ENCODE measurements at places on chromosomes 3 and 15.

DNA sequence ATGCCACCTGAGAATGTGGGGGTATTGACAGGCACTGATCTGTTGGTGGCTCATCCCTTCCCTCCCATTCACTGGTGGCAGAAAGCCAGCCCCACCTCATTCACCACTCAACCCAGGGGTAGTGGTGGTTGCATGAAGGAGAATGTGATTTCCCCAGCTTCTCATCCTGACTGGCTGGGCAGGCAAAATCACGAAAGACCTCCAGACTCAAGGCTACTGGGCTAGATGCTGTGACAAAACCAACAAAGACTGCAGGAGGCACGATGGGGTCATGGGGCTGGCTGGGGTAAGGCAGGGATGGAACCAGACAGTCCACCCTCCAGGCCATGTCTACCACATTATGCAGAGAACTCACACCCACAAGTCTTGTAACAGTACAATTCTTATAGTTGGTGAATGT, 33.9 kb downstream of the FSTL1 start:
- DNase-seq = no peak

GRCh38 chr3:48400824-48401433, 28.9 kb downstream of the FBXW12 start:
- peak; percentile 45 for DNase-seq

GRCh38 chr3:157051591-157051990, 108.4 kb downstream of the CCNL1 start:
- DNase-seq = no peak

DNA sequence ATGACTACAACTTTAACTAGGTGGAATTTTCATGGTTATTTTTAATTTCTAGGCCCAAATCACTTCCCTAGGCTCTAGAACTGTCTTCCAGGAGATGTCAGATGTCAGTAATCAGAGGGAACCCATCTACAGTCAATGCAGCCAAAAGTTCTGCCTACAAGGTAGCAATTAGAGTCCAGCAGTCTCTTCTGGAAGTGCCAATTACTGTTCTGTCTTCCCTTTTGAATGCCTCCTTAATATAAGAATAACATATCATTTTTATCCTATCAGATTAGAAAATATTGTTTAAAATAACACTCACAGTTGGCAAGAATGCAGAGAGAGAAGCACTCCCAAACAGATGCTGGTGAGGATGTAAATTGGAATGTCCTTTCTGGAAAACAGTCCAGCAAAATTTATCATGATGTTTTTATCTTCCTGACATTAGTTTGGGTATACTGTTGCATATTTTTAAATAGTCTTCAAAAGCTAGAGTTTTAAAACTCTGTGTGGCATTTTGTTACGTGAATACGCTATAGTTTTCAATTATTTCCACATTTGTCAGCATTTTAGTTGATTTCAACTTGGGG, 543.7 kb downstream of the FHIT start:
- DNase-seq = no peak

GRCh38 chr3:134314588-134315285, 59.5 kb downstream of the AMOTL2 start:
- DNase-seq = no peak

DNA sequence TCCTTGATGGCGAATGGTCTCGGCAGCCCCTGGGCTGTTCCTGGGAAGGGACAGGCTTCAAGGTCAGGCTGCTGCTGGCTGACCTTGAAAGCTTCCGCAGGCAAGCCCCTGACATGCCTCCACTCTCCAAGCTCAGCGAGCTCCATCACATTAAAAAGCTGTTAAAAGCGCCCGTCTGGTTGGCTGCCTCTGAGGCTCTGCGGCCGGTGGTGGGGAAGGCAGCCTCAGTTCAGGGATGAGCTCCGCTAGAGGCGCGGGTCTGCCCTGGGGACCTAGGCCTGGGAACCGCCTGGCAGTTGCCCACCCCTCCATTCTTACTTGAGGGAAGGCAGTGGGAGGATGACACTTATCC, 103.8 kb downstream of the LINGO1 start:
- DNase-seq = no peak

DNA sequence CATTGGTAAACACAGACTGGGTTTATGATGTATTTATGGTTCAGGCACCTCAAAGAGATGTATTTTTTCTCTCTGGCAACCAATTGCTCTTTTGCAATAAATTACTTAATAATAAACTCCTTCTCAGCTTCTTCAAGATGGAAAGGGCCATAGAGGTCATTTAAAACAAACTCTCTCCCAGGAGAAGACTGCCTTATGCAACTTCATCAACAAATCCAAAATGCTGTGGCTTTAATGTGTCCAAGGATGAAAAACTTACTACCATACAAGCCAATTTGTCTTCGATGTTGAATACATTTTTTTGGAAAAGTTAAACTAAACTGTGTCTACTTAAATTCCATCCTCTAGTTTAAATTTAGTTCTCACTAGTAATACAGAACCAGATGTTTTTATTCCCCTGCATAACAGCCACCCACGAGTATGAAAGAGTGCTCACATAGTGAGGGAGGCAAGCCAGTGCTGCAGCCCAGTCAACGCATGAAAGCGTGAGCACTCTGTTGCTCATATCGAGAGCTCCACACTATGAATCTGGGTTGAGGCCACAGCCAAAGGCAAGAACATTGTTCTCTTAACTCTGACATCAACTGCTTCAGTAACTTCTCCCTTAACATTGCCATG, 761.3 kb upstream of the GRM7 start:
- DNase-seq = no peak

DNA sequence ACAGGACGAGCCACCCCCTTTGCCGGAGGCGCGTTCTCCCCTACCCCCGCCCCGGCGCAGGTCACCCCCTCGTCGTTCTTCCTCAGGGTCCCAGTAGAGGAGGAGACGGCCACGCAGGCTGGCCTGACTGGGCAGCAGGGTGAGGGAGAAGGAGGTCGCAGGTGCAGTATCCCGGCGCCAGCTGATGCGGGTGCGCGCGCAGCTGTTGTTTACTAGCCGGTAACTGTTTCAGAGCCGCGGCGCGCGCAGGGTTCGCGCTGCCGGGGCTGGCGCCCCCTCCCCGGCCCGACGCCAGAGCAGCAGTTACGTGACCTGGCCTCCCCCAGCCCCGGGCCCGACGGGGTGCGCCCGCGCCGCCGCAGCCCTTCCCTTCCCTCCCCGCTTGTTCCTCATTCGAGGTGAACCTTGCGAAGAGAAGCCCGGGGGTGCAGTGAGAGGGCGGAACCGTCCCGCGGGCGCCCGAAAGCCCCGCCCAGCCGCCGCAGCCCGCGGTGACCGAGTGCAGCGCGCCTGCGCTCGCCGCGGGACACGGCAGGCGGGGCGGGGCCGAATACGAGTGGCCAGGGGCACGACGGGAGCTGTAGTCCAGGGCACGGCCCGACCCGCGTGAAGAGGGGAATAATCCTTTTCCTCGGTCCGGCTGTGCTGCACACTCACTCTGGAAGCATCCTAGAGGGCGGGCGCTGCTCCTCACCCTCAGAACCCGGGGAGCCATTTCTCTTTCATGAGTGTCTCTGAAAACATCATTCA, at the start of gene SLC12A6:
Gene SLC12A6 (minus strand): TSS at position 225 of the 750 bp plus-strand sequence. CDS start 1,101 bp downstream, outside the sequence.
- DNase-seq = peak; percentile 78

DNA sequence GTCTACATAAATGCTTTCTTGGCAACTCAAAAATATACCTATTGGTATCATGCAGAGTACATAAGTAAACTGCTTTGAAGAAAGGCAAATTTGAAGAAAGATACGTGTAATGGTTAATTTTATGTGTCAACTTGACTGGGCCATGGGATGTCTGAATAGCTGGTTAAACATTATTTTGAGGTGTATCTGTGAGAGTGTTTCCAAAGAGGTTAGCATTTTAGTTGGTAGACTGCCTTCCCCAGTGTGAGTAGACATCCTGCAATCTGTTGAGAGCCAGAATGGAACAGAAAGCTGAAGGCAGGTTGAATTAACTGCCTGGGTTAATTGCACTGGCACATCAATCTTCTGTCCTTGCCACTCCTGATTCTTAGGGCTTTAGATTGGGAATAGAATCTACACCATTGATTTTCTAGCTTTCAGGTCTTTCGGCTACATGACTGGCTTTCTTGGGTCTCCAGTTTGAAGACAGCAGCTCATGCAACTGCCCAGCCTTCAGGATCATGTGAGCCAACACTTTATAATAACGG, 98.3 kb downstream of the CMSS1 start:
- no peak for DNase-seq

DNA sequence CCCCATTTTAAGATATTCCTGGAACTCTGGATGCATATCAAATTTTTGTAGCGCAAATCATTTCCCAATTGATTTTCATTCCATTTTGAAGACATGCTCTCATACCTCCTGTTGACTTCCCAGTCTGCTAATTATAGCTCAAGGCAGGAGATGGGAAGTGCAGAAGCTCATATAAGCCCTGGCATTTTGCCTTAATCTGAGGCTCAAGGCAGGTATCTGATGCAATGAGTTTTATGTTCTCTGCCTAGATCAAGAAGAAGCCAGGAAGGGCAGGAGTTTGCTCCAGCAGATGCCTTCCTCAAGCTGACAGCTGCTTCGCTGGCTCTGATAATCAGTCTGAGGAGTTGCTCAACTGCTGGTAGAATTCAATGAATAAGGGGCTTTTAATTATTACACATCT, 65.6 kb upstream of the NEDD4 start:
- DNase-seq = no peak
